T-helper 1 cell (primary cell): ENCODE measurements at places on chromosomes 1 and 21.

GRCh38 chr1:246947255-246947654, 15.5 kb upstream of the AHCTF1 start:
- DNase-seq, result no peak

DNA sequence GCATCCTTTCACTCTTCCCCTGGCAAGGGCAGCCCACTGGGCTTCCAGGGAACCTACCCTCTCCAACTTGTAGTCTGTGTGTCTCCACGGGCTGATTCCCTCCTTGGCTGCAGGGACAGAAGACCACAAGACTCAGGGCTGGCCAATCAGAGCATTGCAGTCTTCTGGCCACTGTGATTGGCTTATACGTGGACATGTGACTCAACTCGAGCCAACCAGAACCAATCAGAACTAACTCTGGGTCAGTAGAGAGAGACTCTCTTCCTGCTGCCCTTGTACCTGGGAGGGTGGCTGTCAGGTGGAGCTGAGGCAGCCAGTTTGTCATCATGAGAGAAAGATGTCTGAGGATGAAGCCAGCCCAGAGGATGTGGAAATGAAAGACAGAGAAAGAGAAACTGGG, 64.0 kb downstream of the DHRS3 start:
- DNase-seq, result no peak

GRCh38 chr1:87558921-87559320, 230.2 kb downstream of the LMO4 start:
- no peak for DNase-seq

GRCh38 chr1:19893687-19894086, 11.5 kb downstream of the OTUD3 start:
- DNase-seq, result no peak

DNA sequence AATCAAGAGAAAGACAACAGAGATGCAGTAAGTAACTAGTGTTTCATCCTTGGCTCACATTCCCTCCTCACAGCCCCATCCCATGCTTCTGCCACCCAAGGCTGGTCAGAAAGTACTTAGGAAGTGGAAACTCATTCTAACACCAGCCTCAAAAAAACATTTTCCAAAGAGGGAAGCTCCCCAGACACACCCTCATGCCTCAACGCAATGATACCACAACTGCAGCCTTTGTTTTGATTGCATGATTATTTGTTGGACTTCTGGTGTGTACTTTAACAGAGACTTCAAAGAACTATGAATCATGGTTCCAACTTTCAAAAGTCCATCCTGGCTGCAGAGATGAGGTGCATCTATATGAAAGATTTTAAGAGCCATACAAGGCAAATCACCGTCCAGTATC, 45.2 kb upstream of the KCNA3 start:
- DNase-seq, result no peak

DNA sequence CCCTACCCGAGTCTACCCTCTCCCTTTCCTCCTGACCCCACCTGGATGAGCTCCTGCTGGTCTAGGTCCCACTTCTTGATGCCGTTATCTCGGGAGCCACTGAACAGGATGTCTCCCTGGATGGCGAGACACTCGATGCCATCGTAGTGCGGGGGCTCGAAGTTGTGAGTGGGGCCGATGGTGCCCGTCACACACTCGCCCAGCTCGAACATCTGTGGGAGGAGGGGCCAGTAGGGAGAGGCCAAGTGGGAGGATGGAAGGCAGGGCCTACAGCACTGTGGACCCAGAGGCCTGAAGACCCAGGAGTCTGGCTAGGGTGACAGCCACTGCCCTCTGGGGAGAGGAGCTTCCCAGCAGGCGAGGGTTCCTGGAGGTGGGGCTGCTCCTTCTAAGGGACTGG, 48.1 kb downstream of the KIF21B start:
- DNase-seq, result no peak
